ENCODE measurements at places on chromosomes 7 and 10. TPM values are rescaled to one million over a fixed set of nuclear protein-coding genes. Genes with fewer than 3 reads are reported as not detected.
A peak's percentile ranks its signal among the peaks of the same experiment; 100 is the strongest.

DNA sequence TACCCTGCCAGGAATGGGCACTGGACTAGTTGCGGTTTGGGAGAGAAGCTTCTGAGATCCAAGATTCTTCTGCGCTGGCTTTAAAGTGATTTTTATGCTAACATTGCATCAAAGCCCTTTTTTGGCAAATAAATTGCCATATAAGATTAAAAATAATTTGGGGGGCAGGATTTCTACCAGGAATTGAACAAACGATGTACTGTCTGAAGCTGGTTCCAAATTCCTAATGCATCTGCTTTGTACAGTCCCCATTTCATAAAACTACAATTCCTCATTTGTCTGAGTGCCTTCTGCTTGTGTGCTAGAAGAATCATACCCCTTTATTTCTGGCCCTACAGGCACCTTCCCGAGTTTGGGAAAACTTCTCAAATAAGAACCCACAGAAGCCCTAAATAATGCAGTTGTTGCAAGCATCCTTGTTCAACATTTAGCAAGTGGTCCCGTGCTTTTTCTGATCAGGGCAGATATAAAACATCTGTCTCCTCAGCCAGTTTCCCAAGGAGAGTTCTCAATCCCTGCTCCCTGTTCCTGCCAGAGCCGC is 349.7 kb downstream of the PTEN start:
- no peak for DNase-seq

DNA sequence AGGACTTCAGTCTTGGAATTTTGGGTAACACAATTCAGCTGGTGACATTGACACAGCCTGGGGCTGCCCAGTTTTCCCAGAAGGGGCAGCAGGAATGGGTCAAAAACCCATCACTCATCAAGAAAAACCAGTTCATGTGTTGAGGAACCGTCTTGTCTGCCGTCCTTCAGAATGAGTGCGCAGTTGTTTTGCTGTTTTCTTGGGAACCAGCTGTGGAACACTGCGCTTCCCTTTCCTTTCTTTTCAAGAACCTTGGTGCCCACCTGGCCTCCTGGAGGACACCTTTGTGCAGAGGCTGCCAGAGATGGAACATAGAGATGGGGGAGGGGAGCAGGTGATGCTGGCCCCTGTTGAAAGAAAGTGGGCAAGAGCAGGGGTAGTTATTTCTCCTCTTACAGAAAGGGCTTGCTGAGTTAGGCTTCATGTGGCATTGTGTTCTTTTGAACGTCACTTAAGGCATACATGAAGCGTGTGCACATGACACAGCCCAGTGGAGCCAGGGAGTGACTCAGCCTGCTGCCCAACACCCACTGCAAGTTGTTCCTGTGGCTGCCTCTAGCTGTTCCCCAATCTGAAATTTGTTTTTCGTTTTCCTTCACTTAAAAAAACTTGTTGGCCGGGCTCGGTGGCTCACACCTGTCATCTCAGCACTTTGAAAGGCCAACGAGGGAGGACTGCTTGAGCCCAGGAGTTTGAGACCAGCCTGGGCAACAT is 87.4 kb upstream of the TNS3 start:
- DNase-seq: peak; percentile 99

DNA sequence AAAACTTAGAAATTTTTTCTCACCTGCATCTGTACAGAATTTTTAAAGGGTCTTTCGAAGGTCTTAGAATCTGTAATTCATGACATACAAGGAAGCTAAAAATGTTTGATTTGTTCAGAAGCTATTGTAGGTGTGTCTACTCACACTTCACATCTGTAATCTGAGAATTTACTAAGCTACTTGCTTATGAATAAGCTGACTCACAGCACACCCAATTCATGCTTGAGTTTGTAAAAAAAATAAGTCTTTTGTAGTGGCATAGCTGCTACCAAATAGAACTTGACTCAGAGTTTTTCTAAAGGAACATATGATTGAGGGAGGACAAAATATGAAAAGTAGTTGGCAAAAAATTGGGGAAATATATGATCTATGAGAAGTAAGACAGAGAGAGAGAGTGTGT is 12.7 kb upstream of the AGR2 start:
- DNase-seq: peak; percentile 76

DNA sequence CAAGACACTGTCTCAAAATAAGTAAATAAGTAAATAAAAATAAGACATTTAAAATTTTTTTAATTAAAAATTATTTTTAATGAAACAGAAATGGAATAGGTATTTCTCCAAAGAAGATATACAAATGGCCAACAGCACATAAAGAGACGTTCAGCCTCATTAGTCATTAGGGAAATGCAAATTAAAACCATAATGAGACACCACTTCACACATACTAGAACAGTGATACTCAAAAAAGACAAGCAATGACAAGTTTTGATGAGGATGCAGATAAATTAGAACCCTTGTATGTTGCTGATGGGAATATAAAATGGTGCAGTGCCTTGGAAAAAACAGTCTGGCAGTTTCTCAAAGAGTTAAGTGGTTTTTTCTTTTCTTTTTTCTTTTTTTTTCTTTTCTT is 26.5 kb upstream of the C10orf67 start:
- no peak for DNase-seq

- no peak for DNase-seq
Measured at GRCh38 chr7:159083698-159084068, 61.0 kb downstream of the VIPR2 start.

- no peak for DNase-seq
Measured at GRCh38 chr10:132974886-132975830, 32.8 kb upstream of the CFAP46 start.

GRCh38 chr10:109215291-109216075 is 707.8 kb downstream of the XPNPEP1 start:
- DNase-seq: no peak

GRCh38 chr7:151386301-151387160 is 23.3 kb downstream of the WDR86 start:
- no peak for DNase-seq

DNA sequence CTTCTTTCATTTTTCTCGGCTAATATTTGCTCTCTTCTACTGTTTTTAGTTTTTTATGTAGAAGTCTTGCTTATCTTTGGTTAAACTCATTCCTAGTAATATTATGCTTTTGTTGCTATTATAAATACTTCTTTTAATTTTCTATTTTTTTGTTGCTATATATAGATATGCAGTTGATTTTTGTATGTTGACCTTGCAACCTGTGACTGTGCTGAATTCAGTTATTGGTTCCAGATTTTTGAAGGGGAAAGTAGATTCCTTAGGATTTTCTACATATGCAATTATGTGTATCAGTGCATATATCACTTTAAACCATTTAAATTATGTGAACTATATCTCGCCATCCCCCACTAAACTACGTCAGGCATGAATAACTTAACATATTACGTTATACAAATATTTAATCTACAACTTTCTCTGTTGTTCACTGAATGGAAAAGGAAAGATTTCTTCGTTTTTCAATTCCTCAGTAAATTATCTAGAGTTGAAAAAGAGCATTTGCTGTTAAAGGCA is 71.5 kb downstream of the IDE start:
- DNase-seq: no peak

DNA sequence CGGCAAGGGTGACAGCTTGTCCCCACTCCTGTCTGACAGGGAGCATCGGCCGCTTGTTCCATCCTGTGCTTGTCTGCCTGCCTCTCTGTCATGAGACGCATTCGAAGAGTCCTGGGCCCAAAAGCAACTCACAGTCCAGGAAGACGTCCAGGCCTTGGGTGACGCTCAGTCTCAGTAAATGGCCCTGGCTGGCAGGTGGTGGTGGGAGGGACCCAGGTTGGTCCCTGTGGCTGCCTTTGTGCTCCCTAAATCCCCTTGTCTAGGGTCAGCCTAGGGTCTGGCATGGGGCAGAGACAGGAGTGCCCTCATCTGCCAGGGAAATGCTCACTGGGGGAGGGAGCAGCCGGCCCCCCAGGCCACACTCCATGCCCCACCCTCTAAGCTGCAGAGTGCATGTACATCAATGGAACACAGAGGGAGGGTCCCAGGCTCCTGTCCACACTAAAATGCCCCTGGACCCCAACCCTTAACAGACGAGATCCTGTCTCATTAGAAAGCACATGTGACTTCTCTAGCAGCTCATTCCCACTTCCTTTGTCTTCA is 295.2 kb upstream of the ZNF32 start:
- no peak for DNase-seq

DNA sequence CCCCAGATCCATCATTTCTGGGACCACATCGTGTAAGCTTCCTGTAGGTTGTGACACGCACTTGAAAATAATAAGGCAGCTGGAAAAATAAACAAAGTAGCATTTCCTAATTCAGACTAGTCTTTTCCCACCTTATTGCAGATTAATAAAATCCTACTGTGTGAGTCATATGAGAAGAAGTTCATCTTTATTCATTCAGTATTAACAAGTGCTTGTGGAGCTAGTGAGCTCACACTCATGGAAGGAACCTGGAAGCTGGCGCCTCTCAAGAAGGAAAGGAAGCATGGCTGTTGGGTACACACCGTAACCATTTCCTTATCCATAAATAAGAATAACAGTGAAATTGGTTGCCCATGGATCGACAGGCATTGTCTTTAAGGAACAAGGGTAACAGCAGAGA is 152.6 kb upstream of the PFKP start:
- no peak for DNase-seq

GRCh38 chr7:98073047-98073446 is 33.6 kb upstream of the LMTK2 start:
- no peak for DNase-seq

- DNase-seq: no peak
Measured at GRCh38 chr7:41298409-41298808, 404.5 kb downstream of the INHBA start.

GRCh38 chr7:70178211-70178610 is 579.9 kb downstream of the AUTS2 start:
- DNase-seq: no peak

DNA sequence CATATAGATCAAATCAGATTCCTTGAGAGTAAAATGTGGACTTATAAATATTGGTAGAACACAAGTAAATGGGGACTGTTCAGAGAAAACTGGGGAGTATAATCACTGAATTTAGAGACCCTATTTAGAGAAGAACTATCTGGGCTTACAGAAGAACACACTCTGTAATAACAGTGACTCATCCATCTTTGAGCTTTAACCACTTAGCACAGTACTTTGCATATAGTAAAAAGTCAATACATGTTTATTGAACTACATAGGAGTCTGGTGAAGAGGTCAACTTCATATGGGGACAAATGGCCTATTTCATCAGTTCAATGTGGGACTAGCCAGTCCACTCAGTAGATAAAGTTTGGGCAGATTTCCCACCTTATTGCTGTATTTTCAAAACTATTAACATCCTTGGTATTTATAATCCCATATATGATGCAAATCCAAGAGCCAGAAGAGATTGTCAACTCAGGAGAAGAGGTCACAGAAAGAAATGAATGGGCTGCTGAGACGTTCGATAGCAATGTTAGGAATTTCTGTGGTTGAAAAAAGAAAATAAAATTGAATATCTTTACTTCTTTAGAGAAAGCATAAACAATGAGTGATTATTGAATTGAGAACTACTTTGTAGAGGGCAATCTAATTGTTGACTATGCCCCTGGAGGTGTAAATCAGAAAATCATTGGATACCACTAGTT is 119.3 kb upstream of the CACNA2D1 start:
- DNase-seq: no peak

DNA sequence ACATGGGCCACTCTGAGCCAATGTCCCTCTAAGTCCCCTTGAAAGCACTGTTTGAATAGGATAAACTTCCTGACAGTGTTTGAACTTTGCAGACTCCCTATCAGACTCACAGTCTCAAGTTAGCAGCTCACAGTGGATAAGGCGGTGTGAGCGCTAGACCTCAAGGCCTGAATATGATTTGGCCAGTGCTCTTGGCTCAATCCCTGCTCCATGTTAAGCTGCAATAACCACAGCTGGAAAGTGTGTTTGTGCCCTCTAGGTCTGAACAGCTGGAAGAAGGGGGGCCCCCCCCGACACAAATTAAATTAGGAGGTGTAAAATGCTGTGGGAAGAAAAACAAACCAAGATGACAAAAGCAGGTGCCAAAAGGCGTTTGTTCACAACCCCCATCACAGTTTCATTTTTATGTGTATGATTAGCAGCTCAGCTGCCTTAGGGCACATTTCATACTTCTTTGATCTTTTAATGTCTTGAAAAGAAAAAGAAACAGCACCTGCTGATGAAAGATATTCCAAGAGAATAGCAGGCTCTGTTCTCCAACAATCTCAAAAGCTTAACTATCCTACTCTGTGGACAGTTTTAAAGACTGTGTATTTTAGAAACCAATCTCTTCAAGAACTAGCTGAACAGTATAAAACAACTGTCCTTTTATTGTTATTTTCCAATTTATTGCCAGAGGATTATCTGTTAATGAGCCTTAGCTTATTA is 167.6 kb downstream of the SNX13 start:
- DNase-seq: peak; percentile 46

DNA sequence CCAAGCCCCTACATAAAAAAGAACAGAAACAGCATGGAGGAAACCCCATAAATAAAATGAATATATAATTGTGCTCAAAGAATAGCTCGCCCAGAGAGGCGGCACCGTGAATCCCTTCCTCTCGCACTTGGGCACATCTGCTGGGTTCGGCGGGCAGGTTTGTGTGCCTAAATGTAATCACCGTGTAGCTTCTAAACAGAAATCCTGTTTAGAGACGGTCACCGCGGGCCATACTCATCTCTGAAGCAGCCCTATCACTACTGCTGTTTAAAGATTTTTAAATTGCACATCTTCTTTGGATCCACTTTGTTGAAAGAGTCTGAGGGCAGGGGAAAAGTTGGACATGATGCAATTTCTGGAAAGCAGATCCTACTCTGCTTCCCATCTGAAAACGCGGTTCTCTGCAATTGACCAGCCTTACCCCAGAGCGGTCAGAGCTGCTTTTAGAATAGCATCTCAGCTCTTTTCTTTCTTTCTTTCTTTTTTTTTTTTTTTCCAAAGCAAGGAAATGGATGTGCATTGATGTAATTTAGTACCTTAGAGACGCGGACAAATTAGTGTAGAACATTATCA is 6.4 kb downstream of the DRGX start:
- no peak for DNase-seq

DNA sequence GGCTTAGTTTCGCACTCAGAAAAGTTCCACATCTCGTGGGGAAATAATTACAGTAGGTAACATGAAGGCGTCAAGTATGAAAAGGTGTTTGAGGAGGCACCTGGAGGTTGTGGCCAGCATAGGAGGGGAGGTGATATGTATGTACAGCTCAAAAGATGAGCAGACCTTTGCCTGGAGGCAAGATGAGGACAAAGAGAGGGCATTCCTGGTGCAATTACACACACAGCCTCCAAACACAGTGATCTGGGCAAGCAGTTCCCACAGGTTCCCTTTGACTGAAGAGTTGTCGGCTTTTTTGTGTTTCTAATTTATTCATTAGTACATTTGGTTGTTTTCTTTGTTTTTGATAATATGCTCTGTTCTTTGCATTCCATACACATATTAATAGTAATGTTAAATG is 46.9 kb downstream of the CDK14 start:
- no peak for DNase-seq

GRCh38 chr10:13743101-13743693 is 156.4 kb downstream of the PRPF18 start:
- no peak for DNase-seq

- no peak for DNase-seq
Measured at GRCh38 chr7:27703181-27703580, 36.8 kb upstream of the TAX1BP1 start.

GRCh38 chr7:101779267-101779666 is 38.2 kb upstream of the CUX1 start:
- no peak for DNase-seq

The RBM17 gene
- 18.5 TPM for total RNA-seq

The AKR1C3 gene
- total RNA-seq: 92.2 TPM

The BUB3 gene
- 223 TPM for total RNA-seq

The SPDYE16 gene
- not detected for total RNA-seq

The ATRNL1 gene
- 4.9 TPM for total RNA-seq

The TEX36 gene
- total RNA-seq: not detected

The ZNF365 gene
- 2.6 TPM for total RNA-seq

The ADARB2 gene
- total RNA-seq: 0.21 TPM

The NPSR1 gene
- not detected for total RNA-seq

The LRRD1 gene
- 0.12 TPM for total RNA-seq

The RBP3 gene
- total RNA-seq: not detected

Measured in H4 (cell line).